ENCODE measurements at places on chromosomes 7 and 10. TPM values are rescaled to one million over a fixed set of nuclear protein-coding genes. Genes with fewer than 3 reads are reported as not detected.

The PCBD1 gene
- total RNA-seq, result 44.9 TPM

The DYNC1I1 gene
- total RNA-seq, result not detected

The ZNF800 gene
- 56.3 TPM for total RNA-seq

DNA sequence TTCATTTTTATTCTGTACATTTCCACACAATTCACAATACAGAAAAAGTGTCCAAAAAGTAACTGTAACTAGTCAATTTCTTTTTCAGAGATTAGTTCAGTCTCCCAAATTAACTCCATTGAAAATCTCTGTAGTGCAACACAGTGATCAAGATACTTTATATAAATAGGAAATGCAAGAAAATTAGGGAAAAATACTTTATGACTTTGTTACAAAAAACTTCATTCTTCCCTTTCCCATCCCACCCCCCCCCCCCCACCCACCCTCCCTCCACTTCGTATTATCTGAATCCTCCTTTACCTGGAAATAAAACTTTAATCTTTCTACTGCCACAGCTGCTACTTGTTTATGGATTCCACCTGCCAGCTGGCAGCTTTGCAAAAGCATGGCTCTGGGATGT is 37.5 kb upstream of the PTN start:
- no peak overlapping the region for H3K27ac ChIP-seq
- no peaks in the 10 kb centered on the region for H3K36me3 ChIP-seq
- no peaks in the 10 kb centered on the region for H3K4me1 ChIP-seq
- H3K27me3 ChIP-seq, result no peaks in the 10 kb centered on the region

DNA sequence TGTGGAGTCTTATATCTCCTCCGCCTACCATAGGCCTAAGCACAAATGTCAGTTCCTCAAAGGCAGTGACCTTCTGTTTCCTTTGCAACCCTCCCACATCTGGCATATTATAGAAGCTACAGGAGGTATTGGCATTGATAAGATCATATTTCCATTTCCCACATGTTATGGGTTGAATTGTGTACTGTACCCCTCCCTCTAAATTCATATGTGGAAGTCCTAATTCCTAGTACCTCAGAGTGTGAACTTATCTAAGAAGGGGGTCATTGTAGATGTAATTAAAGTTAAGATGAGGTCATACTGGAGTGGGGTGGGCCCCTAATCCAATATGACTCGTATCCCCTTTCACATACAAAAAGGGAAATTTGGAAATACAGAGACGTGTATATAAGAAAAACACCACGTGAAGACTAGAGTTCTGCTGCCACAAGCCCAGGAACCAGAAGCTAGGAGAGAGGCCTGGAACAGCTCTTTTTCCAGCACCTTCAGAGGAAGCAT is 6.1 kb upstream of the LAMB4 start:
- peak overlapping the region; percentile 53 for H3K4me3 ChIP-seq
- no peak for DNase-seq
- peaks cover 2% of the 10 kb centered on the region for H3K27me3 ChIP-seq
- H3K4me1 ChIP-seq, result peaks cover 17% of the 10 kb centered on the region

GRCh38 chr10:71752391-71753090 is 20.8 kb downstream of the VSIR start:
- H3K27me3 ChIP-seq, result no peaks in the 10 kb centered on the region
- H3K27ac ChIP-seq, result peak overlapping the region; percentile 99
- DNase-seq, result no peak
- no peaks in the 10 kb centered on the region for H3K36me3 ChIP-seq
- peaks cover 72% of the 10 kb centered on the region for H3K4me1 ChIP-seq

GRCh38 chr7:145398758-145399157 is 562.9 kb upstream of the TPK1 start:
- H3K27ac ChIP-seq, result no peak overlapping the region
- H3K4me3 ChIP-seq, result no peak overlapping the region
- no peaks in the 10 kb centered on the region for H3K27me3 ChIP-seq
- no peaks in the 10 kb centered on the region for H3K36me3 ChIP-seq
- no peak for DNase-seq

DNA sequence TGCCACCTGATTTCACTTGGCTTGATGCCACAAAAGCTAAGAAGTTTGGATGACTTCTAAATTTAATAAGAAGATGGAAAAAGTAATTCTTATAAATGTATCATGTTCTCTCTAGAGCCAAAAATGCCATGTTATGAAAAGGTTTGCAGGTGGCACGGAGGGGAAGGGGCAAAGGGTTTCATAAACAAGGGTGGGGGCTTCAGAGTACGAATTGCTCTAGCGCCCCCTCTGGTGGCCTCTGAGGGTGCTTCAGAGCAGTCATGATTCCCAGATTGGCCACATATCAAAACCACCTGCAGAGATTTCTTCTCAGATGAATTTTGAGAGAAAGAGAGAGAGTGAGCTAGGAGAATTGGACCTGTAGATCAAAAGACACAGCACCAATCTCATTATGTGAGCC is 208.6 kb upstream of the YAE1 start:
- H3K4me3 ChIP-seq, result no peak overlapping the region
- H3K4me1 ChIP-seq, result peaks cover 5% of the 10 kb centered on the region
- no peak for DNase-seq
- H3K36me3 ChIP-seq, result no peaks in the 10 kb centered on the region
- no peak overlapping the region for H3K27ac ChIP-seq

- no peaks in the 10 kb centered on the region for H3K36me3 ChIP-seq
- H3K27me3 ChIP-seq, result peaks cover 12% of the 10 kb centered on the region
- H3K4me3 ChIP-seq, result no peak overlapping the region
- DNase-seq, result no peak
- H3K27ac ChIP-seq, result no peak overlapping the region
Measured at GRCh38 chr10:133557381-133557780, 8.0 kb downstream of the SYCE1 start.

DNA sequence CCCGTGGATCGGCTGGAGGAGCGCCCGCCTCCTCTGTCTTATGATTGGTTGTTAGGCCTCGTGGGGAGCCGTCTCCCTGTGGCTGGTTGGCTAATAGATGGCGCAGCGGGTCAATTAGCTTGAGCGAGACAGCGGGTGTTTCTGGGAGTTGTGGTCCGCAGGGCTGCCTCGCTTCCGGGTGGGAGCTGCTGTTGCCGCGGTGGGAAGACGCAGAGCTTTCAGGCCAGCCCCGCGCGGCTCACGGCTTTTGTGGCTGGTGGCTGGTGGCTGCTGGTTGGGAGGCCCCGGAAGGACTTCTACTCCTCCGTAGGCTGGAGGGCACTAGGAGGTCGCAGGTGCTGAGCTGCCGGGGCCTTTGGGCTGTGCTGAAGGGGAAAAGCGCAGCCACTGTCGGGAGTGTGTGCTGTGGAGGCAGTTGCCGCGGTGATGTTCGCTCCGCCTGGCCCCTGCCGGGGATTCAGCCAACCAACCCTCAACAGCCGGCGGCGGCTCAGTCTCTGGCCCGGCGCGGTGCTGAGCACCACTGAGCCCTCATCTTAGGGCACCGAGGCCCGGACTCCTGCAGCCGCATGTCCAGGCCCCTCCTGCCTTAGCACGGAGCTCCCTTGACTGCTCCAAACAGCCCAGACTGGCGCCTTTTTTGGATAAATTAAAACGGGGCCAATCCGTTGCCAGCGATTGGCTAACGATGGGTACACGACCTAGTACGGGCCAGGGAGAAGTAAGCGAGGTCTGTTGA is 652 bp upstream of the C10orf143 start:
- DNase-seq, result peak; percentile 96
- H3K4me3 ChIP-seq, result peak overlapping the region; percentile 99
- H3K4me1 ChIP-seq, result peaks cover 37% of the 10 kb centered on the region
- H3K27ac ChIP-seq, result peak overlapping the region; percentile 90
- no peaks in the 10 kb centered on the region for H3K27me3 ChIP-seq
